Activated CD4-positive, alpha-beta T cell treated with anti-CD3 and anti-CD28 coated beads, Interleukin-2, Interleukin-4, amounts not matched to agents 100 ng/mL and 50 ng/mL, durations not matched to agents 16 hours and 8 hours (primary cell): ENCODE measurements at places on chromosomes 3 and 15.
A peak's percentile ranks its signal among the peaks of the same experiment; 100 is the strongest.

GRCh38 chr3:18900994-18901393 lies 247.3 kb upstream of the KCNH8 start:
- no peak for DNase-seq

- no peak for DNase-seq
Observed at GRCh38 chr15:41727143-41727542, 47.1 kb upstream of the MAPKBP1 start.

DNA sequence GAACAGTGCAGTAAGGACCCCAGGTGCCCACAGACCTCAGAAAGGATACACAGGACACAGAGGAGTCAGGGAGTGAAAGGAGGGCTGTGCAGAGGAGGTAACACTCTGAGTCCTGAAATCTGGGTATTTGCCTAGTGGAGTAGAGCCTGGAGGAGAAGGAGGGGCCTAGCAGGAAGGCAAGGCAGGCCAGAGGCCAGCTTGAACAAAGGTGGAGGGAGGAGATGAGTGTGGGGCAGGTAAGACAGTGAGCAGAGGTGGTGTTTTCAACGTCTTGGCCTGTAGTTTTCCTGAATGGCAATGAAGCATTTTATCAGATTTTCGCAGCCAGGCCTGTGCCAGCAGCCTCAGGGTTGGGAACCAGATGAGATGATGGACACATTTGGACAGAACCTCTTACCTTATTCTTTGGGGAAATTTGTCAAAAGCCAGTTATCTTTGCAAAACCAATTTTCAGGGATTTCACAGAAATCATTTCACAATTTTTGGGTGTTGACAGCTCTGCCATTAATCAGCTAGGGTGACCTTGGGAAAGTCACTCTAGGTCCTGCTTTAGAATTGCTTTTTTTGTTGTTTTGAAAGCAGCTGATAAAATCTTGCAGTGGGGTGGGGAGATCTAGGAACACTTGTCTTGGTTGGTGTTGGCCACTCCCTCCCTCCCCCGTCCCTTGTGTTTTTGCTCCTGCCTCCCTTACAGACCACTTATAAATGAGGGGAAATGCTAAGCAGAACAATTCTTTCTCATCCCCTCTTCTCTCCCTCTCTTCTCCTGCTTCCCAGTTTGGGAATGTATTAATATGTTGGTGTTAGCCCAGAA lies 38.4 kb downstream of the SPSB4 start:
- no peak for DNase-seq

- DNase-seq, result no peak
Observed at GRCh38 chr15:91152896-91153581, 53.0 kb downstream of the SV2B start.

- no peak for DNase-seq
Observed at GRCh38 chr15:66966256-66966655, 99.1 kb upstream of the SMAD3 start.

DNA sequence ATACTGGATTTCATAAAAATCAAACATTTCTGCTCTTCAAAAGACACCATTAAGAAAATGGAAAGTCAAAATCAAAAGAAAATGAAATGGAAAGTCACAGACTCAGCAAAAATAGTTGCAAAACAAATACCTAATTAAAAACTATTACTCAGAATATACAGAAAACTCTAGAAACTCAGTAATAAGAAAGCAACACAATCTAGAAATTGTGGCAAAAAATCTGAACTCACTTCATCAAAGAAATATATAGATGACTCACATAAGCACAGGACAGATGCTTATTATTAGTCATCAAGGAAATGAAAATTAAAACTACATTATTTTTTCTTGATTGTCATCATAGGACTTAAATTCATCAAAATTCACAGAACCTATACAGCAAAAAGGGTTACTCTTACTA lies 430.0 kb downstream of the SHQ1 start:
- DNase-seq, result peak; percentile 50

GRCh38 chr3:37787153-37787867 lies 74.4 kb upstream of the CTDSPL start:
- DNase-seq, result no peak

GRCh38 chr15:70859322-70859908 lies 5.5 kb upstream of the LARP6 start:
- no peak for DNase-seq

DNA sequence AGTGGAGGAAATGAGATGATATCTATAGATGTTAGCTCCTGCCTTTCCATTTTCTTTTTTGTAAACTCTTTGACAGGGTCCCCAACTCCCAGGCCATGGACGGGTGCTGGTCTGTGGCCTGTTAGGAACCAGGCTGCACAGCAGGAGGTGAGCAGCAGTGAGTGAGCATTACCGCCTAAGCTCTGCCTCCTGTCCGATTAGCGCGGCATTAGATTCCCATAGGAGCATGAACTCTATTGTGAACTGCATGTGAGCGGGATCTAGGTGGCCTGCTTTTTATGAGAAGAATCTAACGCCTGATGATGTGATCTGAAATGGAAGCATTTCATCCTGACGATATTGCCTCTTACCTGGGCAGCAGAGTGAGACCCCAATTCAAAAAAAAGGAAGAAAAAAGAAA lies 56.8 kb upstream of the CHD2 start:
- DNase-seq, result no peak

- no peak for DNase-seq
Observed at GRCh38 chr3:12437861-12438260, 46.4 kb upstream of the TSEN2 start.

DNA sequence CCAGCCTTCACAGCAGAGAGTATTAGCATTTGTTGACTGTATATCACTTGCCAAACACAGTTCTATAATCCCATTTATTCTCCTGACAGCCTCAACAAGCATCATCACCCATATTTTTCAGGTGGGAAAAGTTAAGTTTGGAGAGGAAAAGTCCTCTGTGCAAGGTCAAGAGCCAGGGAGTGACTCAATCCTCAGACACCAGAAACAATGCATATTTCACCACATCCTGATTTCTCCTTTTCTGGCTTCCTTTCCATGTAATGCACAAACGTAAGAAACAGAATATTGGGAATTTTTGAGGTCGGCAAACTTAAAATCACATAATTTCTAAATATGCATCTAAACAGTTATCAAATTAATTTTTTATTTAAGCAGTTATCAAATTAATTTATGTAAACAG lies 116.0 kb upstream of the GADL1 start:
- DNase-seq, result no peak

DNA sequence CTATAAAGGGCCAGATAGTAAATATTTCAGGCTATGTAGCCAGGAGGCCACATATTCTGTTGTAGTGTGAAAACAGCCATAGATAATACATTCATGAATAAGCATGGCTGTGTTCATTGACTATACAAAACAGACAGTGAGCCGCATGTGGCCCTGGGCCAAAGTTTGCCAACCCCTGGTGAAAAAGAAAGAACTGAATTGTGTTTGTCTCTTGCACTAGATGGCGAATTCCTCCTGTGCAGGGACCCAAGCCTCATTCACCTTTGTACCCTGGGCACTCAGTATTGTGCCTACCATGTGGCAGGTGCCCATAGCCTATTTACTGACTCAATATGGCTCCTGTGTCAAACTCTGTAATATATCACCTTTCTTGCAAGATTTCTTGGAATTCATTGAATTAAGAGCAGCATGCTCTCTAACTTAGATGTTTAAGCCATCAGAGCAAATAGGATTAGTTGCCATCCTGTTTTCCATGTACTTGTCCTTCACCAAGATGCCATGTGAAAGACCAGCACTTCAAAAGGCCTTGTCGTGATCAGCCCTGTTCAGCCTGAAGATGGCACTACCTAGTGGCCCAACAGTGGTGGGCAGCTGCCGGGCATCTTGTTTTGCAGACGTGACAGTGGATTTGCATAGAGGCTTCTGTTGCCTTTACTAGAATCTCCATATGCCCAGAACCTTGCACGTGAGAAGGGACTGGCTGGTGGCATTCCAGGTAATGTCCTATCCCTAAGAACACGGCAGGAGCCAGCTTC lies 50.9 kb upstream of the CMTM7 start:
- no peak for DNase-seq

DNA sequence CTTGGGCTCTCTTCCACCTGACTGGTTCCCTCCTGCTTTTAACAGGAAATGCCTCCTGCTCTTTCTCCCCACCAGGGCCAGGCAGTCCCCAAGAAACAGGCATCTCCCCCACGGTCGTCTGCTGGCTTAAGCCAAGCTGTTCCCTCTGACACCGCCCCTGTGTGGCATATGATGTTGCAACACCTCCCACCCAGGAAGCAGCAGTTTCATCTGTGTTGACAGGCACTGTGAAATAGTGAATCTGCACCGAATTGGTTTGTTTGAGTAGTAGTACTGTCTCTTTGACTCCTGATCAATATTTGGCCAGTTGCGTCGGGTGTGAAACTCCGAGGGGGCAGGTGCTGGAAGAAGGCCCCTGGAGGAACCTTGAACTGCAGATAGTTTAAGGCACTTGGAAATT lies 188.8 kb downstream of the FEZF2 start:
- no peak for DNase-seq

- no peak for DNase-seq
Observed at GRCh38 chr15:66651913-66652642, 50.0 kb upstream of the SMAD6 start.

- DNase-seq, result no peak
Observed at GRCh38 chr3:58698246-58698645, 31.7 kb upstream of the FAM3D start.

GRCh38 chr3:156705761-156706616 lies 31.6 kb downstream of the TIPARP start:
- DNase-seq, result no peak

DNA sequence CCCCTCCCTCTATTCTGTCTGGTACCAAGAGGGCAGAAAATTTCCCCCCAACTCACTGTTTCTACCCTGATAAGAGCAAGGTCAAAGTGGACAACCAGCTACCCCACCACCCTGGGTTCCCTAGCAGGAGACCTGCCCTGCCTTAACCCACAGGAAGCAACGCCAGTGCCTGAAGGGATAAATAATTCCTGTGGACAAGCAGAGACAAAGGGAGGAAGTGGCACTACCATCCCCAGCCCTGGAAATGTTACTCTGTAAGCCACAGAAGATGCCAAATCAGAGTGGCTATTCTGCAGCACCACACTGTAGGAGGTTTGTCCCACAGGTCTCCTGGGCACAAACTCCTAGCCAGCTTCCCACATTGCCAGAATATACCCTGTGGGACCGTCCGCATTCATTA lies 80.1 kb downstream of the DNAH12 start:
- no peak for DNase-seq

DNA sequence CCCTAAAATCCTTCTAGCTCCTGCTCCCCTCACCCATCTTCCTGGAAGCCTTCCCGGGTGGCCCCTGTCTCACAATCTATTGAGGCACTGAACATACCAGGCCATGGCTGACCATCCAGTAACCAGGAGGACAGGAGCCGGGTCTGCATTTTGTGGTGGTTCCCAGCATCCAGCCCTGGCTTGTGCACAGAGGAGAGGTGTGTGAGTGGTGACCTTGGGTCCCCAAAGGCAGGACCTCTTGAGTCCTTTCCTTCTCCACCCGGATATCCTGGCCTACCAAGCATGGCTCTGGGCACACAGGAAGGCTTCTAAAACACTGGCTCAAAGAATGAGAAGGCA lies 7.8 kb downstream of the CSK start:
- DNase-seq, result no peak

GRCh38 chr3:149547413-149547812 lies 72.9 kb downstream of the TM4SF4 start:
- DNase-seq, result no peak

DNA sequence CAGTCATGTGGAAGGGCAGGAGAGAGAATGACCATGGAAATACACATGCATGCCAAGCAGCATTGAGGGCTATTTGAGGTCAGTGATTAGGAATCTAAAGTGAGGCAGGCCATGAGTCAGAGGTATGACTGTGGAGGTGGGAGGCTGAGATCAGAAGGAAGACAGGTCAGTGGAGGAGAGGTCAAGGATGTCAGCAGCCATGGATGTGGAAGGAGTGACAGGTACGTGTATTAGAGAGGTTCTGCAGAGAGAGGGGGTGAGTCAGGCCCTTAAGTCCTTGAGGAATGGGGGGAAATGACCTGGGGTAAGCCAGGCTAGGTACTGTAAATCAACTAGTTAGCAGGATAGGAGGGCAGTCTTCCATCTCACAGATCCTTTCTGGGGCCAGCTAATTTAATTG lies 166.6 kb downstream of the ANO10 start:
- DNase-seq, result no peak

DNA sequence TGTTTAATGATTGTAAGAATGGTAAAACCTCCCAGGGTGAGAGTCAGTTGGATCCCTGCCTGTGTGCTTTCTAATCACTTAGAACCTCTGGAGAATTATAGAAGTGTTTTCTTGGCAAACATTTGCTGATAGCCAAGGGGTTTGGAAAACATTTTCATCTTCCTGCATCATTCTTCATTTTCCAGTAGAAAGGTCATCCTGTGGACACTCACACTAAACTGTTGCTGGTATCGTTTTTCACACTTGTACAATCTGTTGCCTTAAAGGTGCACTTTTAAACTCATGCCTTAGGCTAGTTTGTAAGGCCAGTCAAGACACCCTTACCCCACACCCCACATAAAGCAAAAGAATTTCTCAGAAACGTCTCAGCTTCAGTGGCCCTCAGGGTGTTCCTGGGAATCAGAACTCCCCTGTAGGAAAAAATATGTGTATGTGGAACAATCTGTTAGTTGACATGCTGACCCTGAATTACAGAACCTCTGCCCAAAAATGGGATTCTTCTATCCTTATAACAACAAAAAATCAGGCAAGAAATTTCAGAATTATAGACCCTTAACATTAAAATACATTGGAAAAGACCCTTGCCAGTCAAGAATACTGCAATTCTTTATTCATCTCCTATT lies 5.8 kb upstream of the PLD1 start:
- no peak for DNase-seq

DNA sequence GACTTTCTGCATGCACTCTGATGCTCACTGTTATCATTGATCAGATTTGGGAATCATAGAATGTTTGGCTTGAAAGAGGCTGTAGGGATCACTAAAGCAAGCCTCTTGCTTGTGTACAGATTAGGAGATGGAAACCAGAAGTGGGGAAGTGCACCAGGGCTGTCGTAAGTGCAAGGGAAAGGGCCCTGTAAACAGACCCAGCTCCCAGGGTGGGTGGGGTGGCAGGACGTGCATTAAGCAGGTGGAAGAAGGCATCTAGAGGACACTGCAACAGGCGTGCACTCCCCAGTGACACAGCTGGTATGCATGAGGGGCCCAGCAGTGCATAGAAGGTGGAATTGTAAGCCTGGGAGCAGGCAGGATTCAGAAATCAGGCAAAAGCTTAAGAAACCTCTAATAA lies 58.0 kb upstream of the SLC7A14 start:
- DNase-seq, result no peak

GRCh38 chr15:38207621-38208020 lies 45.0 kb upstream of the SPRED1 start:
- DNase-seq, result no peak

DNA sequence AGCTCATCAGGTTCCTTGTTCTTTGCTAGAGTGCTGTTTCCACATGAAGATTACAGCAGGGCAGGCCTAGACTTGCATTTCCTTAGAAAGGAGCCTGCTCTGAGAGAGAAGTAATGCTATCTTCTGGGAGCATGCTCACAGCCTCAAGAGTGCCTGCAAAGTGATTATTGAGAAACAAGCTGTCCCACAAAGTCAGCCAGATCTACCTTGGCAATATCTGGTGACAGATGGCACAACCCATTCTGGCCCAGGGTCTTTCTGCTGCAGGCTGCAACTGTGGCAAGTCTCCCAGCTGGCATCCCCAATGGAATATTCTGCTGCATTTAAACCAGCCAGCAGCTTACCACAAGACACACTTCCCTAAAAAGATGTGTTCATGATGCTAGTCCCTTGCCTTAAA lies 29.3 kb downstream of the MTMR10 start:
- DNase-seq, result no peak
